ENCODE measurements at places on chromosomes 6 and 20. TPM values are rescaled to one million over a fixed set of nuclear protein-coding genes. Genes with fewer than 3 reads are reported as not detected.

The TGM2 gene
- 110 TPM for polyA plus RNA-seq

The CDK19 gene
- 46.5 TPM for polyA plus RNA-seq

The FOXF2 gene
- polyA plus RNA-seq, result 62.7 TPM

The WFDC5 gene
- not detected for polyA plus RNA-seq

The CTAGE9 gene
- not detected for polyA plus RNA-seq

The JPH2 gene
- 2.2 TPM for polyA plus RNA-seq

The GPR31 gene
- not detected for polyA plus RNA-seq

All from right lung (tissue), 10 donors.